Adrenal gland (tissue), 19 donors: ENCODE measurements at places on chromosomes 4 and X. TPM values are rescaled to one million over a fixed set of nuclear protein-coding genes. Genes with fewer than 3 reads are reported as not detected.

DNA sequence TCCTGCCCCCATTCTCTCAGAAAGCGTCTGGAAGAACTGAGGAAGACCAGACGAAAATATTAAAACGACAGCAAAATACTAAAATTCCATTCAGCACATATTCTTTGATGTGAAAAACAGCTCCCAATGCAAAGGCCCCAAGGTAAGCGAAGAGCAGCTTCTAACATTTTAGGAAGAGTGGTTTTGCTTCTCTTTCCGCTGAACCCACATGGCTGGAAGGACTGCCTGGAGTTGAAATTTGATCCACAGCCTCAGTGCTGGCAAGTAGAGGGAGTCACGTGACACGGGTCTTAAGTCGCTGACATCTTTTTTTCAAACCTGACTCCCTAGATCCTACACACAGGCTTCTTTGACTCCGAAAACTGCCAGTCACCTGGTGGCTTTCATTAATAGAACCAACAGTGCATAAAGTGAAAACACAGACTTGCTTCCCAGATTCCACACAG, at the start of gene FAM13A:
TSS of gene FAM13A (minus strand) at position 233 of the 446 bp plus-strand sequence. CDS start at position 12, 221 bp downstream.
- H3K4me1 ChIP-seq: no peaks in the 10 kb centered on the region
- H3K36me3 ChIP-seq: no peaks in the 10 kb centered on the region
- no peak within 1 kb of the TSS for H3K4me3 ChIP-seq
- peak within 1 kb of the TSS; percentile 68 for H3K27ac ChIP-seq
- peak; percentile 90 for DNase-seq

DNA sequence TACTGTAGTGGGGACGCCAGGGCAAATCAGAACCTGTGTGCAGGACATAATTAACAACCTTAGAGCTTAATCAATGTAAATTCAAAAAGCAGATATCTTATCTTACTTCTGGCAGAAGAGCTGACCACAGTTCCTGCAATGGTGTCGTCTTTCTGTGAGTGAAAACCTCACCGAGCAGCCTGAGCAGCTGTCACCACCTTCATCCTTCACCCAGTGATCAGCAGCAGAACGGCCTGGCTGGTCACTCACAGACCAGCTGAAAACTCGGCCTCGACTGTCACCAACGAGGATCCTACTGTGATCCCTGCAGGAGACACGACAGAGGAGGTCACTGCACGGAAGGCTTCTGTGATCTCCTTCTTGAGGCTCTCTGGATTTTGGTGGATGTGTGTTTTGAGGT, 94.2 kb downstream of the CDS1 start:
- no peak for DNase-seq
- peaks cover 24% of the 10 kb centered on the region for H3K4me1 ChIP-seq
- no peak overlapping the region for H3K27ac ChIP-seq
- H3K27me3 ChIP-seq: no peaks in the 10 kb centered on the region
- peaks cover 60% of the 10 kb centered on the region for H3K36me3 ChIP-seq

- peaks cover 4% of the 10 kb centered on the region for H3K27me3 ChIP-seq
- no peaks in the 10 kb centered on the region for H3K36me3 ChIP-seq
- H3K4me3 ChIP-seq: no peak overlapping the region
- no peaks in the 10 kb centered on the region for H3K4me1 ChIP-seq
- H3K27ac ChIP-seq: peak overlapping the region; percentile 86
These were observed 77.5 kb downstream of the RLIM start for GRCh38 chrX:74536832-74537371.

- H3K36me3 ChIP-seq: no peaks in the 10 kb centered on the region
- H3K27ac ChIP-seq: no peak overlapping the region
- H3K4me1 ChIP-seq: no peaks in the 10 kb centered on the region
- no peaks in the 10 kb centered on the region for H3K27me3 ChIP-seq
- H3K4me3 ChIP-seq: no peak overlapping the region
These were observed 51.0 kb downstream of the GUCY1B1 start for GRCh38 chr4:155809835-155810234.

DNA sequence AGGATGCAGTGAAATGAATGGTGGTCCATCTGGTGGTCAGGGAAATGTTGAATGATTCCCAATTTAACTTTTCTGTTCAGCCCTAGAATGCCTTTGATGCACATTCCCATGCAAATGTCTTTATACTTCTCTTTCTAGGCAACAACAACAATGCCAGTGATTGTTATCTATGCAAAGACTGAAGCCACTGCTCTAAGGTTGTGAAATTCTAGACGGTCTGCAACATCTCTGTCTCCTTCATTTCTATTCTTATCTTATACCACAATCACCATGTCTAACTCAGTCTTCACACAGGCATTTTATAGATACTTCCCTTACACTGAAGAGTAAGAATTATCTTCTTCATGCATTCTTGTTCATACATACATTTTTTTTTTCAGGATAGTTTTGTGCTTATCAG, 84.5 kb downstream of the HPGD start:
- H3K36me3 ChIP-seq: no peaks in the 10 kb centered on the region
- no peaks in the 10 kb centered on the region for H3K27me3 ChIP-seq
- no peaks in the 10 kb centered on the region for H3K4me1 ChIP-seq
- no peak for DNase-seq

- no peaks in the 10 kb centered on the region for H3K27me3 ChIP-seq
- H3K4me3 ChIP-seq: no peak overlapping the region
- no peak overlapping the region for H3K27ac ChIP-seq
- DNase-seq: no peak
- no peaks in the 10 kb centered on the region for H3K4me1 ChIP-seq
- no peaks in the 10 kb centered on the region for H3K36me3 ChIP-seq
These were observed 29.7 kb downstream of the PPP1R2C start for GRCh38 chrX:42748067-42748850.

DNA sequence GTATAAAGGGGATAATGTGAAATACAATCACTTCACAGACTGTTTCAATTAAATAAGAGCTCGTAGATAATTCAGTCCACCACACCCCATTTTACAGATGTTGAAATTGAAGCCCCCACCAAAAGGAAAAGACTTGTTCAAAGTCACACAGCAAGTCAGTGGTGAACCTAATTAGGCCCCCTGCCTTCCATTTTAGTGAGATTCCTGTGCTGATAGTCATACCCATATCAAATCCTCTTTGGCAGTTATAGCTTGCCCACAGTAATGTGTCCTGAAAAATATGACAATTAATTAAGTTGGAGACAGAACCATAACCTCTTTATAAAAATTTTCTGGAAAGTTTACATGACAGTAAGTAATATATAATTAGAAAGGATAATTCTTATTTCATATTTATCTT, 58.0 kb downstream of the AR start:
- no peaks in the 10 kb centered on the region for H3K36me3 ChIP-seq
- H3K27me3 ChIP-seq: no peaks in the 10 kb centered on the region
- no peak overlapping the region for H3K4me3 ChIP-seq
- H3K27ac ChIP-seq: no peak overlapping the region

DNA sequence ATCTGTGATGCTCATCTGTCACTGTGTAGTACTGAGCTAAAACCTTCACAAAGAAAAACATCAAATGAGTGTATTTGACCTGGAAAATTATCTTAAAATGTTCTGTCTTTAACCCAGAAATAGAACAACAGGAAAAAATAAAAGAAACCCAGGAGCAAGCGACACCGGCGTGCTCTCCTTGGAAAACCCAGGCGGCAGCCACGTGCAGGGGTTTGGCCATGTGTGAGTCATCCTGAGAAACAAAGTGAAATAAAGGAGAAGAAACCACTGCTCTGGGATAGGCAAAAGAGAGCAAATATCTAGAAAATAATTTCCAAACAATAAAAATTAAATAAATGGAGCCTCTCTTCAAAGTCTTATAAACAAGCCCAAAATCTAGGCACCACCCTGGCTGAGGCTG, 20.0 kb upstream of the TMEM128 start:
- H3K27me3 ChIP-seq: no peaks in the 10 kb centered on the region
- H3K4me1 ChIP-seq: no peaks in the 10 kb centered on the region
- H3K27ac ChIP-seq: peak overlapping the region; percentile 17

DNA sequence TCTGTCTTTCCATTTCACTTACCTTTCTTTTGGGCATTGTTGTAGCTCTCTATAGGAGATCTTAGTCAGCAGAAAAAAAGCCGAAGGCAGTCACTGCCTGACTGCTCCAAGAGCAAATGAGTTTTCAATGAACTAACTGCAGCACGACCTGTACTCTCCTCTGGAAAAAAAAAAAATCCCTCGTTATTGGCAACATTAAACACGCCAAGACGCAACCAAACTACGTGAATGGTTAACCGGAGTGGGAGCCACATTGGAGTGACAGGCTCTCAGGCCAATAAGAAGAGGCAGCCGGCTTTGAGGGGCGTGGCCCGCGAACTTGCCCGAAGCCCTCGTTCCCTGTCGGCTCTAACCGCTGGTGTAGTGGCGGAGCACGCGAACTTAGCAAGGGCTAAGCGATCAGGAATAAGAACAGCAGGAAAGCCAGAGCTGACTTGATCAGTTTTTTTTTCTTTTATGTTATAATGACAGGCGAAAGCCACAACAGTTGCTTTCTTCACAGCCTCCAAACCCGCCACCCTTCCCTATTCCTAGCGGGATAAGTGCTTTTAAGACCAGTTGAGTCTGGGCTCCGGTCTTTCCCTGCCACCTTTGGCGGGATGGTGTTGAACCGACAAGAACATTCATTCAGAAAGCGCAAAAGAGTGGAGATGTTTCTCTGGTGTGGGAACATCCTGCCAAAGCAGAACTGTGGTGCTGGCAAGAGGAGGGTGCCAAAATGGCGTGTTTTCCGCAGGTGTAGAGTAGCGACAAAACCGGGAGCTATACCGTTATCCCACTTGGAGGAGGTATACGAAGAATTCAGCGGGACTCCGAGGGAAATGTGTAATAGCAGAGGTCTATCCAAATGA, 80.0 kb downstream of the HMGN5 start:
- no peaks in the 10 kb centered on the region for H3K4me1 ChIP-seq
- peak; percentile 94 for DNase-seq
- peak overlapping the region; percentile 68 for H3K27ac ChIP-seq
- peaks cover 11% of the 10 kb centered on the region for H3K27me3 ChIP-seq
- peak overlapping the region; percentile 56 for H3K4me3 ChIP-seq

DNA sequence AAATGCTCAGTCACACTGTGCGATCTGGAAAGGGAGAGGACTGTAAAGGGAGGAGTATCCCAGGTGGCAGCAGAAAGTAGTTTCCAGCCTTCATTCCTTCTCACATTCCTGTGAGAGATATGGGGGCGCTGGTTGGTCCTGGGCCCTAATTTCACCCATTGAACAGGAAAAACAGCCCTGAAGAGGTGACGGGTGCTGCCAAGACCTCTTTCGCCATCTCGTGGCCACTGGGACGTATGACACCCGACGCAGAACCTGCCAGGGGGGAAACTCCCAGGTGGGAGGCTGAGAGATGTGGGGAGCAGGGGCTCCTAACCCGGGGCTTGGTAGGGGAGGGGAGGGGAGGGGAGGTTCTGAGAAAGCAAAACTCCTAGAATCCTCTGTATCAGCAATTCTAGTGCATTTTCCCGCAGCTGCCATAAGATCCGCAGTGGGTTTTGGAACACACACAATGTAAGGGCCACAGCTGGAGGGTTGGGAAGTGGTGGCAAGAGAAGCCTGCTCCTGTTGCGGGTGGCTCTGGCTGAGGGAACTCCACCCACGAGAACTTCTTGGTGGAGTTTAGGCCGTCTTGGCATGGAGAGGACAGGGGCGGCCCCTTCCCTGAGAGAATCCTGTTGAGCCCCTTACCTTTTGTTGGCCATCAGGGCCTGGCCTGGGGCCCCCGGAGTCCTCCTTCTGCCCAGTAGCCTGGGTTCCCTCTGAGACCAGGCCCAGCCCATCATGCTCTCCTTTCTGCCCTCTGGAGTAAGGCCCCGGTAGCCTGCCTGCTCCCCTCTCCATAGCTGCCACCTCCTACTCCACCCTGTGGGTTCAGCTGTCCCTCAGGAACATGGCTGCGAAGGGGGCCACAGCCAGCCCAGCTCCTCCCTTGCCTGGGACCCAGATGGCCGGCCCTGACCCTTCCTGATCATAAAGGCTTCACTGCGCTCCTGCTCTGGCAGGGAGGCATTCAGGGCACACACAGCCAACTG, 134.1 kb downstream of the OR13H1 start:
- DNase-seq: peak; percentile 29
- H3K4me1 ChIP-seq: no peaks in the 10 kb centered on the region
- no peaks in the 10 kb centered on the region for H3K36me3 ChIP-seq
- H3K4me3 ChIP-seq: no peak overlapping the region

DNA sequence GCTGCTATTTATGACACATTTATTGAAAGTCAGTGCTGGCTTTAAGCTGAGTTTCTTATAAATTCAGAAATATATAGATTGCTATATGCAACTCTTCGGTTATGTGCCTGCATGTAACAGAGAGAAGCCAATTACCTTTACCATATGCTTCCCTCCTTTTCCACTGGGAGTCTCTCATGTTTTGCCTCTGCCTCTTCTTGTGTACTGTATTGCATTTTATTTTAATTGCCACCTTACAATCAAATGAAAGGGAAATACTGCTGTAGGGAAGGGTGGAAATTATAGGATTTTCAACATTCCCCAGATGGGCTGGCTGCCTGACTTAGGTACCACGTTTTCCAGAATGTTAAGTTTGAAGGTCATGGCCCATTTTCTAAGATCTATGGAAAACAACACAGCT, 655.4 kb upstream of the SLIT2 start:
- H3K4me1 ChIP-seq: no peaks in the 10 kb centered on the region
- DNase-seq: no peak
- H3K27ac ChIP-seq: no peak overlapping the region
- no peaks in the 10 kb centered on the region for H3K27me3 ChIP-seq
- no peaks in the 10 kb centered on the region for H3K36me3 ChIP-seq
- H3K4me3 ChIP-seq: no peak overlapping the region

DNA sequence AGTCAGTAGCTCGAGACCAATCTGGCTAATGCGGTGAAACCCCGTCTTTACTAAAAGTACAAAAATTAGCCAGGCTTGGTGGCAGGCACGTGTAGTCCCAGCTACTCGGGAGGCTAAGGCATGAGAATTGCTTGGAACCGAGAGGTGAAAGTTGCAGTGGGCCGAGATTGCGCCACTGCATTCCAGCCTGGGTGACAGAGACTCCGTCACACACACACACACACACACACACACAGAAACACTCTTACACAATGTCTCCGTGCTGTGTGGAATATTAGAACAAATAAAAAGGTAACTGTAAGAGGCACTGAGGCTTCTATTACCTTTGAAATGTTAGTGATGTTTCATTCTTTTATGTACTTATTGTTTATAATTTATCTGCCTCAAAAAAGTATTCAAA, 326.6 kb downstream of the GPAT3 start:
- H3K4me3 ChIP-seq: no peak overlapping the region
- H3K4me1 ChIP-seq: no peaks in the 10 kb centered on the region
- H3K36me3 ChIP-seq: no peaks in the 10 kb centered on the region
- H3K27ac ChIP-seq: no peak overlapping the region
- DNase-seq: no peak
- no peaks in the 10 kb centered on the region for H3K27me3 ChIP-seq

DNA sequence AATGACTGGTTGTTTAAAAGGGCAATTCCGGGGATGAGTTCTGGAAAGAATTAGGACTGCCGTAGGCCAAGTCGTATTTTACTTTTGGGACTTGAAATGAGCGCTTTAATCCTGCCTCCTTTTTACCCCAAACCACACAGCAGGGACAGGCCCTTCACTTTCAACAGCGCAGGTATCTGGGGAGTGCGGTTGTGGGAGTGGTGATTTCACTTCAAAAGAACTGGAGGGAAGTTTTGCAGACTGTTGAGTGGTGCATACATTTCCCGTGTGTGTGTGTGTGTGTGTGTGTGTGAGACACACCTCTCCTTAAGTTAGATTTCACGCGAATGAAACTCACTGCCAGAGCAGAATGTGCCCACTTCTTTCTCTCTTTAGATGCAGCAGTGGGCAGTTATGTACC, 2.8 kb downstream of the NHS start:
- no peaks in the 10 kb centered on the region for H3K4me1 ChIP-seq
- H3K36me3 ChIP-seq: no peaks in the 10 kb centered on the region
- no peak overlapping the region for H3K27ac ChIP-seq
- H3K4me3 ChIP-seq: peak overlapping the region; percentile 68
- H3K27me3 ChIP-seq: peaks cover 3% of the 10 kb centered on the region
- no peak for DNase-seq

Gene SPANXN4
- not detected for total RNA-seq

Gene CENPVL1
- total RNA-seq: not detected

Gene CBR4
- 31.6 TPM for total RNA-seq

Gene ITGB1BP2
- total RNA-seq: 1.0 TPM

Gene RBM47
- 157 TPM for total RNA-seq

Gene UGT2B11
- not detected for total RNA-seq

Gene CLCN4
- 4.2 TPM for total RNA-seq
